Tibial nerve (tissue), 4 donors: ENCODE measurements at places on chromosomes 11 and 22. TPM values are rescaled to one million over a fixed set of nuclear protein-coding genes. Genes with fewer than 3 reads are reported as not detected.
A peak's percentile ranks its signal among the peaks of the same experiment; 100 is the strongest.

DNA sequence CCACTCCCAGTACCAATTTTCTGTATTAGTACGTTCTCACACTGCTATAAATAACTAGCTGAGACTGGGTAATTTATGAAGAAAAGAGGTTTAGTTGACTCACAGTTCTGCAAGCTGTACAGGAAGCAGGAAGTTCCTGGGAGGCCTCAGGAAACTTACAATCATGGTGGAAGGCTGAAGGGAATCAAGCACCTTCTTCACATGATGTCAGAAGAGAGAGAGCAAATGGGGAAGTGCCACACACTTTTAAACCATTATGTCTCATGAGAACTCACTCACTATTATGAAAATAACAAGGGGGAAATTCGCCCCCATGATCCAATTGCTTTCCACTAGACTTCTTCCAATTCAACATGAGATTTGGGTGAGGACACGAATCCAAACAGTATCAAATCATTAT lies 271.4 kb downstream of the ETS1 start:
- H3K4me1 ChIP-seq, result no peaks in the 10 kb centered on the region
- H3K4me3 ChIP-seq, result no peak overlapping the region
- H3K36me3 ChIP-seq, result no peaks in the 10 kb centered on the region
- DNase-seq, result no peak

- no peak overlapping the region for H3K4me3 ChIP-seq
- DNase-seq, result no peak
- H3K4me1 ChIP-seq, result no peaks in the 10 kb centered on the region
- H3K27me3 ChIP-seq, result no peaks in the 10 kb centered on the region
These were observed 245.6 kb upstream of the ZC3H12C start for GRCh38 chr11:109847621-109848020.

DNA sequence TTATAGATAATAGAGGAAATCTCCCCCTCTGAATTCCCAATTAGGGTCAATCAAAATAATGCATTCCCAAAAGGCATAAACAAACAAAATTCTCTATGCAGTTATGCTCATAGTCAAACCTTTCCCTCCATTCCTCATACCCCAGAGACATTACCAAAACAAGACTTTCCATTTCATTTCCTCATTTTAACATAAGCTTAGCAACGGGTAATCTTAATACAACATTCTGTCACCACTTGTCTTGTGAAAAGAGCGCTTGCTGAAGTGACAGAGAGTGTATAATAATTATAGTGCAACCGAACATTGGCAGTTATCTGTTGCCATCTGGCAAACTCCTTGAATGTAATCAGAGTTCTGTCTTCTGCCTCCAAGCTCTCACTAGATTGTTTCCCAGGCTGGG lies 1.2 kb upstream of the SLN start:
- no peaks in the 10 kb centered on the region for H3K36me3 ChIP-seq
- no peak overlapping the region for H3K4me3 ChIP-seq
- no peak overlapping the region for H3K27ac ChIP-seq
- H3K27me3 ChIP-seq, result no peaks in the 10 kb centered on the region

GRCh38 chr11:22556381-22556780 lies 69.2 kb downstream of the FANCF start:
- H3K4me3 ChIP-seq, result no peak overlapping the region
- DNase-seq, result no peak
- H3K36me3 ChIP-seq, result no peaks in the 10 kb centered on the region
- peaks cover 4% of the 10 kb centered on the region for H3K4me1 ChIP-seq
- no peaks in the 10 kb centered on the region for H3K27me3 ChIP-seq

DNA sequence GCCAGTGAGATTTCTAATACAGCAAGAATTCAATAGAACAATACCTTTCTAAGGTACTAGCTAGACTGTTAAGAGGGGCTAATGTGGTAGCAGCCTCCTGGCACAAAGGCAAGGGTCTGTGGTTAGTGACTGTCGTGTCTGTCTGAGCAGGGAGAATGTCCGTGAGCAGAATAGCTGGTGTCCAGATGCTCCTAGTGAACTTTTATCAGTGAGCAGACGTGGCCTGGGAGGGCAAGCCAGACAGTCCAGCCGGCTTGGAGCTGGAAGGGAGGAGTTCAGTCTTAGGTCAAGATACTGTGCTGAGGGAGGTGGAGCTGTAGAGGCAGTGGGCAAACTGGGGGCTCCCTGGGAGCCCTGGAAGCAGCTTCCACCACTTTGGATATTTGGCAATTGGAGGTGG lies 138.6 kb downstream of the TEAD1 start:
- H3K4me1 ChIP-seq, result no peaks in the 10 kb centered on the region
- no peaks in the 10 kb centered on the region for H3K36me3 ChIP-seq
- no peak for DNase-seq

GRCh38 chr11:34626393-34626792 lies 5.5 kb downstream of the EHF start:
- no peak overlapping the region for H3K4me3 ChIP-seq
- H3K36me3 ChIP-seq, result no peaks in the 10 kb centered on the region
- H3K4me1 ChIP-seq, result no peaks in the 10 kb centered on the region
- no peak overlapping the region for H3K27ac ChIP-seq
- no peak for DNase-seq

- H3K36me3 ChIP-seq, result no peaks in the 10 kb centered on the region
- H3K27me3 ChIP-seq, result no peaks in the 10 kb centered on the region
- H3K4me3 ChIP-seq, result no peak overlapping the region
- H3K27ac ChIP-seq, result peak overlapping the region; percentile 13
- H3K4me1 ChIP-seq, result no peaks in the 10 kb centered on the region
These were observed 246.6 kb downstream of the TMEM135 start for GRCh38 chr11:87284306-87284705.

IL10RA gene
- total RNA-seq, result 18.4 TPM

LARGE2 gene
- total RNA-seq, result not detected

OR52N4 gene
- total RNA-seq, result 0.44 TPM
